ENCODE measurements at places on chromosomes 11 and 22.

DNA sequence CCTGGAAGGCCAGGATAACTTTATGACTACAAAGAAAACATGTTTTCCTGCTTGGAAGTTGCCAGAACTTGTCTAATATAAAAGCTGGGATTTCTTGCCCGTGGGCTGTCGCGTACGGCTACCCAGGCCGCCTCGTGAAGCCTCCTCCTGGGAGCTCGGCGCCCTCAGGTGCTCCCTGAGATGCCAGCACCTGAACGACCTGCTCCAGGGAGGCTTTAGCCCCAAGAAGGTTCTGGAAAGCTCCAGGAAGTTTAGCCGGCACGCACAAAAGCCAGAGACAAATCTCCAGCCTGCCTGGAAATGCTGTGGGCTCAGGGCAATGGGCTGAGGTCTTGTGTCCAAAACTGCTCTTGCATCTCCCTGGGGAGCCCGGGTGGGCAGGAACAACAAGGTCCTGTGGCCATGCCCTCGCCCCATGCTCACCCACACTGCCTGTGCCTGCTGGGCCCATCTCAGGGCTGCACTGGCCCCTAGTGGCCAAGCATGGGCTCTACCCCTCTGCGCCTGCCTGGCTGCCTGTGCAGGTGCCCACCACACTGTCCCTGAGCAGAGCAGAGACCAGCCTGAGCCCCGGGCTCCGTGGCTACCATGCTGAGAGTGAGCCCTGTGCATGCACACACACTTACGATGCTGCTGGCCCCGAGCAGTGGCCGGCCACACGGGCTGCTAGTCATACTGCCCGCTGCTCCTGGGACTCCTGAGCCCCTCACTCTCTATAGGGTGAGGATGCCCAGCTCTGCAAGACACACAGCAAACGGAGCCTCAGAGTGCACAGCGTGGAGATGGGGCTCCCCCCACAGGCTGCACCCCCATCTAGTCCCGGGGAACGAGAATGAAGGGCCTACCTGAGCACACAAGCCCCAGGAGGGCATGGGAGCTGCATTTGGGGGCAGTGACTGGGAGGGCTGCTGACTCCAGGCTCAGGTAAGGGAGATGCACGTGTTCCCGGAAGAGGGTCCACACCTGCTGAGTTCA lies 4.9 kb upstream of the CELSR1 start:
- DNase-seq, result peak; percentile 72

DNA sequence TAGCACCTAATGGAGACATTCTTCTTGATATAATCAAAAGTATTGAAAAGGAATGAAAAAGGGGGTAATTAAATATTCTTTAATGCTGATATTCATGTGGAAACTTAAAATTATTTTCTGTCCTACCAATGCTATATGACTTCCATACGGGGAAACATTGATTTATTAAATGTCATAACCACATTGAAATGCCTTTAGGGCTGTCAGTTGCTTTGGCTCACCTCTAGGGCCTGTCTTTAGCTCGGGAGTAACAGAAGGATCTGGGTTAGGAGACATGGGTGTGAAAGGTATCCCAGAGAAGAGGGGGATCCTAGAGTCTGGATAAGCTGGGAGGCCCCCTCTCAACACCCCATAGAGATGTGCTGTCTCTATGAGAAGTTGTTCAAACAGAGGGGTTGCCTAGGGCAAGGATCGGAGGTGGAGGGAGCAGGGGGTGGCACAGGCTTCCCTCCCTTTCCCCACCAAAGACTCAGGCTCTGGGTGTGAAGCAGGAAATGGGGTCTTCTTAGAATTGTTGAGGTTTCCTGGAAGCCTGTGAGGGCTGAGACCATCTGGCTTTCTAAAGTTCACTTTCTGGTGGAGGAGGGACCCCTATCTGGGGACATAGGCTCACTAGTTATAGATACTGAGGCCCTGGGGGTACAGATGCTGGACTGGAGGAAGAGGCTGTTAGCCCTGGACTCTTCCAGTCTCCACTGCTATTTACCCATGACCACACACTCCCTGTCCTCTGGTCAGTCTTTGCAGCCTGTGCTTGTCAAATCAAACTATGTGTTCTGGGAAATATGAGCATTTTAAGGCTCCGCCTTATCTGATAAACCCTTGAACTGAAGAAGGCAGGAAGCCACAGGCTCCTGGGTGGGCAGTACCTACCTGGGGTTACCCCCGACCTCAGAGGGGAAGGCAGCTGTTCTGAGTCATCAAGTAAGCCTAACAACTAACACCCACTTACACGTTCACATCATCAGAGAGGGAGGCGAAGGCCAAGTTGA lies 55.8 kb upstream of the RRAS2 start:
- DNase-seq, result peak; percentile 89

- DNase-seq, result no peak
Measured at GRCh38 chr11:43746670-43747069, 66.1 kb downstream of the HSD17B12 start.

GRCh38 chr11:93054881-93055280 lies 85.4 kb downstream of the MTNR1B start:
- no peak for DNase-seq

GRCh38 chr22:38829485-38829884 lies 14.3 kb downstream of the NPTXR start:
- DNase-seq, result no peak

GRCh38 chr22:45261407-45262088 lies 20.9 kb upstream of the KIAA0930 start:
- no peak for DNase-seq

DNA sequence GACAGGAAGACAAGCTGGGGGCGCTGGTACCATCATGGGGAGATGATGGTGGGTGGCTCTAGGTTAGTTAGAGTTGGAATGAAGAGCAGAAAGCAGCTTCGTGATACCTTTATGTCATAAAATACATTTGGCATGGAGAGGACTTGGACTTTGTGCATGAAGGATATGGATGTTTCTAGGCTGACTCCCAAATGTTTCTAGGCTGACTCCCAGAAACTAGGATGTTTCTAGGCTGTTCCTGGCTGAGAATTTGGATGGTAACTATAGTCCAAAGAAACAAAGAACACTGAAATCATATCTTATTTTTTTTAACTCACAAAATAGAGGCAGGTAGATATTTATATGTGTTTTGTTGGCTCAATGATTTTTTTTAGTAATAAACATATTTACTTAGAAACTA lies 89.4 kb upstream of the VPREB1 start:
- DNase-seq, result no peak

GRCh38 chr11:67464411-67465188 lies 4.5 kb downstream of the TMEM134 start:
- DNase-seq, result peak; percentile 94

DNA sequence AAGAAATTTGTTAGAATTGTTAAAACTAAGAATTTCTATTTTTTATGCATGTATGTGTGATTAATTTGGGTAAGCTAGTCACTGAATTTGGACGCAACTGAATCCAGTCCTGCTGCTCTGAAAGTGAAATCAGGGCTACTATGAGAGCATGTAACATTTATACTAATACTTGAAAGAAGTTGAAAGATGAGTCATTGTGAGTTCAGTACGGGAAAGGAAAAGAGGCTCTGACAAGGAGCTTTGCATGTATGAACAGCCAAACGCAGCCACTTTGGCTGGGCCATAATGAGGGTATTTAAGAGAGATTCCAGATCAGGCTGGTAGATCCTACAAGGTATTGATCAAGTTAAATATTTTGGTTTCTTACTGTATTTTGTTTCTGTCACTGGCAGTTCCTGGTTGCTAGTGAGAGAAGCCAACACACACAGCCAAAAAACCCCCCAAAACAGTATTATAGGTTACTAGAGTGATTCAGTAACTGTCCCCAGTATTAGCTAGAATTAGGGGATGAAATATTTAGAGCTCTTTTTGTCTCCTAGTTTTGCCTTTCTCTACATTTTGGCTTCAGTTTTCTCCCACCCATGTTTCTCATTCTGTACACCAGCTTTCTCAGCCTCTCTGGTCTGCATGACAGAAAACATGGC lies 14.1 kb downstream of the AASDHPPT start:
- peak; percentile 3 for DNase-seq

- DNase-seq, result no peak
Measured at GRCh38 chr11:98090861-98091505, 929.8 kb upstream of the CNTN5 start.

DNA sequence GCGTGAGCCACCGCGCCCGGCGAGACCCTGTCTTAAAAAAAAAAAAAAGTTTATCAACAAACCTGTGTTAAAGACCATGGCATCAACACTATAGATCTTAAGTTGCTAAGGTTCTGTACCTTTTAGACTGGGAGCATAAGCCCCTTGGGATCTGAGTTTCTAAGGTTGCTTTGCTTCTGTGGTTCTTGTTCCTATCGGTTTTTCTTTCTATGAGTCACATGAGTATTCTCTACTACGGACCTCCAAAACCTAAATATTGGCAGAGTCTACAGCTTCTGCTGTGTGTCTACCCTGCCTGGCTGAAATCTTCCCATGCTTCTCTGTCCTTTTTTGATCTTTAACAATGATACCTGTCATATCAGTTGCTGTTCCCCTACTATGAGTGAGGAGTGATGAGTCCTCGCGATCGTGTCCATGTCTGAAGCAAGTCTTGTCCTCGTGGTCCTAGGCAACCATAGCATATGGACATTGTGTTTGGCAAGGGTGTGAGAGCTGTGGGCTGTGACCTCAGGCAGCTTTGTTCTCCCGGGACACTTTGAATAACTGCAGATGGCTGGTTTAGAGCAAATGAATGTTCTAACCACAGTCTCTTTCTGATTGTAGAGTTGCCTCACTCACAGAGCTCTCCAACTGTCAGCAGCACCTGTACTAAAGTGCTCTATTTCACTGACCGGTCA lies 9.0 kb upstream of the DLAT start:
- no peak for DNase-seq

- no peak for DNase-seq
Measured at GRCh38 chr11:130031945-130032344, 29.3 kb upstream of the PRDM10 start.

DNA sequence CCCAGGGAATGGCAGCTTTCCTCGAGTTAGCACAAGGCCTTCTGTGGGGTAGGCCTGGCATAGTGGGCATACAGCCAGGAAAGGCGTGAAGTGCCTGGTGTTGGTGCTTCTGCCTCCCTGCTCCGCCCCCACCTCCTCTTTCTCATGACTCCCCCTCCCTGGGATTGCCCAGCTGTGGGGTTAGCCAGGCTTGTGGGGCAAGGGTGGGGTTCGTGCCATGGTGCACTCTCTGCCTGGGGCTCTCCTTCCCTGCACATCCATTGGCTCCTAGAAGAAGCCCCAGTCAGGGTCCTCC lies 236.8 kb upstream of the NCAM1 start:
- no peak for DNase-seq

GRCh38 chr22:45454275-45454674 lies 40.8 kb downstream of the RIBC2 start:
- no peak for DNase-seq

- no peak for DNase-seq
Measured at GRCh38 chr11:20020198-20020597, 140.1 kb downstream of the DBX1 start.

DNA sequence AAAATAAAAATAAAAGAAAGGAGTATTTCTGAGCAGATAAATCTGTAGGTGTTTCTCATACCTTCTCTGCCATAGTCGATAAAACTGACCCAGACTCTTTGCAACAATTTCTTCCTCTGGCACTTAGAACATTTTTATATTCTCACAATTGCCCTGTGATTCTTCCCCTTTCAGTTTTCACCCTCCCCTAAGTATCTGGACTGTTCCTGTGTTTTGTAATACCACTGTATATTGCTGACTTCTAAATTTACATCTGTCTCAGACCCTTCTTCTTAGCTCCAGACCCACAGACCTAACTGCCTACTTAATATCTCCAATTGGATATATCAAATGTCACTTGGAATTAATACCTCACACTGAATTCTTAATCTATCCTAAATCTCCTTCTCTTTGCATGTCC lies 133.4 kb upstream of the DDI1 start:
- DNase-seq, result no peak

GRCh38 chr22:44671742-44672141 lies 30.3 kb upstream of the PRR5 start:
- DNase-seq, result peak; percentile 37

DNA sequence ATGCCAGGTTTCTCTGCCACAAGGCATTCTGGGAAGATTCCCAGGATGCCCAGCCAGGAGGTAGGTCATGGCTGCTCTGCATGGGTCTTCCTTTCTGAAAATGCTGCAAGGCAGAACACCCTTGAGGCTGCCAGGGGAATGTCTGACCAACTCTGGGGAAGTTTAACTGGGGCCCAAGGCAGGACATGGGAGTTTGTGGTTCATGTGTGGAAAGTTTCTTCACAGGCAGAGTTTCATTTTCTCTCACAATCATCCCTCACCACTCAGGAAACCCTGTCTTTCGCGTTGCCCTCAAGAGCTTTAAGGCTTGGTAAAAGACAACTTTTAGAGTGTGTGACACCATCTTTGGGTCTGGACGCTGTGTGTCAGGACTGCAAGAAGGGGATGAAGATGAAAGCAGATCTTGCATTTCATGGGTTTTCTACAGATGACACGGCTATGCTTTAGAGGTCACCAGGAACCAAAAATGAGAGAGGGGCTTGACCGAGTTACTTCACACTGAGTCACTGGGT lies 133.5 kb downstream of the CD44 start:
- DNase-seq, result peak; percentile 59

GRCh38 chr11:72851726-72852125 lies 37.5 kb downstream of the ATG16L2 start:
- no peak for DNase-seq

- DNase-seq, result no peak
Measured at GRCh38 chr22:41687901-41688364, 734 bp downstream of the SNU13 start.

DNA sequence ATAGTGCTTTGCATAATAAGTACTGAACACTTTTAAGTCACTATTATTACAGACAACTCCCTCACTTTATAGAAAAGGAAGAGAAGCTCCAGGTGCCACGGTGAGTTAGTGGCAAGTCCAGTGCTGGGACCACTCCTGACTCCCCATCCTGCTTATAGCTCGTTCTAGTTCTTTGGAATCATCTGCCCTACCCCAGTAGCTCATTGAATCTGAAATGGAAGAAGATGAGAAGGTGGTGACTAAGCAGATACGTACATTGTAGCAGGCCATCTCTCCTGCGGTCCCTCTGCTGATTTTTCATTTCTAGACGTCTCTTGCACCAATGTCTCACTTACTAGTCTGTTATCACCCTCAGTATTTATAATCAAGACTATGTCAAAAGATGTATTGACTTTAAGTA lies 21.6 kb downstream of the MMP20 start:
- DNase-seq, result no peak

DNA sequence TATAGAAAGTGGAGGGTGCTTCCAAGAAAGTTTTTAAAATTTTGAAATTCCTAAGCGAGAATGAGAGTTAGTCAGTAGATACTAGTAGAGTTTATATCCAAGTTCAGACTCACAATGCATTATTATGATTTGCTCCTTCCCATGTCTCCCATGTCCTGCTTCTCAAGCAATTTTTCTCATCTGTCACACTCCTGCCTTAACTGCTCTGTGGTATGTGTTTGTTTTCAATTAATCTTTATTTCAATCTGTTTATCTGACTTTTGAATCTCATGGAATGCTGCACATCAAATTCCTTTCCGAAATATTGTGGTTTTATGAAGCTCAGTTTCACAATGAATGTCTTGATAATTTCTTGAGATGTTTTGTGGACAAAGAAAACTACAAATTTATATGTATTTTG lies 18.1 kb downstream of the THY1 start:
- DNase-seq, result no peak

Data from CD4-positive, alpha-beta T cell treated with Interleukin-2 at 100 ng/mL for 4 hours (primary cell).